CD4-positive, alpha-beta T cell (primary cell): ENCODE measurements at places on chromosomes 11 and 22. TPM values are rescaled to one million over a fixed set of nuclear protein-coding genes. Genes with fewer than 3 reads are reported as not detected.

DNA sequence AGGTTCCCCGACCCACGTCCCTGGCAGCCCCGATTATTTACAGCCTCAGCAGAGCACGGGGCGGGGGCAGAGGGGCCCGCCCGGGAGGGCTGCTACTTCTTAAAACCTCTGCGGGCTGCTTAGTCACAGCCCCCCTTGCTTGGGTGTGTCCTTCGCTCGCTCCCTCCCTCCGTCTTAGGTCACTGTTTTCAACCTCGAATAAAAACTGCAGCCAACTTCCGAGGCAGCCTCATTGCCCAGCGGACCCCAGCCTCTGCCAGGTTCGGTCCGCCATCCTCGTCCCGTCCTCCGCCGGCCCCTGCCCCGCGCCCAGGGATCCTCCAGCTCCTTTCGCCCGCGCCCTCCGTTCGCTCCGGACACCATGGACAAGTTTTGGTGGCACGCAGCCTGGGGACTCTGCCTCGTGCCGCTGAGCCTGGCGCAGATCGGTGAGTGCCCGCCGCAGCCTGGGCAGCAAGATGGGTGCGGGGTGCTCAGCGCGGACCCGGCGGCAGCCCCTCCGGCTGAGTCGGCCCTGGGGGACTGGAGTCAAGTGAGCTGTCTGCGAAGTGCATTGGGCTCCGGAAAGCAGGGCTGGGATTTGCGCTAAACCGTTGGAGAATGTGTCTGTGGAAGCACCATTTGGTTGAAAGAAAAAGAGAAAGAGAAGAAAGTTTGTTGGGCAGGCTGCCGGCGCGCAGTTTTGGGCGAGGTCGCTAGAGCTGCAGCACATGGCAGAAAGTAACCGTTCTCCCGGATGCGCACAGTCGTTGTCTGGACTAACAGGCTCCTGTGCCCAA is at the start of gene CD44:
Gene CD44 (plus strand): TSS at position 229 of the 779 bp plus-strand sequence. CDS start 133 bp downstream, at position 362.
- peak; percentile 92 for DNase-seq

DNA sequence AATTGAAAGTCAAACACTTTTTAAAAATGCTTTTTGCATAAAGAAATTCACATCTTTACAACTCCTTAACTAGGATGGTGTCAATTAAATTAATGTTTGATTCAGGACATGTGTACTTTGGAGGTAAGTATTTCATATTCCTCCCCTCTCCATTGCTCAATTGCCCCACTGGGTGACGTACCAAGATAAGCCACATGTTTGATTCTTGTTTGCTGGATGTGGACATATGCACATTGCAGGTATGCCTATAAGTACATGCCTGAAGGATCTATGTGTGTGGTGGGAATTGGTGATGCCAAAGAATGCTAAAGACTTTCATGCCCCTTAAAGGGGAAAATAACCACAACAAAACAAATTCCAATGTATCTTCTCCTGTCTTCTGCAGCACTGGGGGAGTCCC is 5.8 kb downstream of the CD44 start:
- no peak for DNase-seq

DNA sequence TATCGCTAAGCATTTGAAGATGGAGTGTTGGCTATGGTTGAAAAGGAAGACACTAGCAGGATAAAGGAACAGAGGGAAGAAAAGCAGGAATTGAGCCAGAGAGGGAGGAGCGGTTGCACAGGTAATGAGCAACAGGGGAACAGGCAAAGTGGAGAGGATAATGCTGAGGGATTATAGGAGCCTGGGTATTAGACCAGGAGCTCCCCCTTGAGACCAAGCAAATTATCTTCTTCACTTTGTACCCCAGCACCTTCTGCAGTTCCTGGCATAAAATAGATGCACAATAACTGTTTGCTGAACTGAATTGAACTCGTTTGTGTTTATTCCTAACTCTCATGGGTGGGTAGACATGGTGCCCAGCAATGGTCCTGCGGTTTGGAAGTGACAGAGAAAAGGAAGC is 54.6 kb upstream of the OR5P2 start:
- DNase-seq, result no peak

- DNase-seq, result no peak
Measured at GRCh38 chr22:44360668-44361381, 48.1 kb upstream of the SHISAL1 start.

GRCh38 chr11:123510579-123510905 is 80.5 kb downstream of the GRAMD1B start:
- no peak for DNase-seq

- DNase-seq, result no peak
Measured at GRCh38 chr11:128723531-128723930, 29.7 kb downstream of the FLI1 start.

DNA sequence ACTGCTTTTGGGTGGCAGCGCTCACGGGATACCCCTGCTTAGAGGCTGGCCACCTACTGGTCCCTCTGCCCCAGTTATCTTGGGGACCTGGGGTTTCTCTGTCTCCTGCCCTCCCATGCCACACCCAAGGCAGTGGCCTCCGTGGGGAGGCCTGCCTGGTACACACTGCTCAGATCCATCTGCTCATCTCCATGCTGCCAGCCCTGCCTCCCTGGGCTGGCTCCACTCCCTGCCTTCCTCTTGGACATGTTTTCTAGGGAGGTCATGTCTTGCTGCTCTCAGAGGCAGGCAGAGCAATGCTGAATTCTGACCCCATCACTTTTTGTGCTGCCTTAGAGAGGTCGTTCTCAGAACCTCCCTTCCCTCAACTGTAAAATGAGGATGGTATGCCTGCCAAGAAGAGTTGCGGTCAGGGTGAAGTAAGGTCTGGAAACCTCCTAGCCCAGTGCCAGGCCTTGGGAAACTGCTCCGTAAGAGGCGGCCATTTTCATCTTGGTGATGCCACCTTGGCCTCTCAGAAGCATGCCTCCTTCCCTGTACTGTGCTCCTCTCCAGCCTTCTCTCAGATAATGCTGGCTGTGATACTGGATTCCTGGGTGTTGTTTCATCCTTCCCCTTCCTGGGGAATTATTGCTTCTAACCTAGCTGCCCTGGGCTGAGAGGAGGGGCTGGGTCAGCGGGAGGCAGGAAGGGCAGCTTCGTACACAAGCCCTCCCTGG is 186.4 kb upstream of the ZBED5 start:
- no peak for DNase-seq

- DNase-seq, result no peak
Measured at GRCh38 chr11:4580124-4580523, 1.4 kb upstream of the OR52I2 start.

DNA sequence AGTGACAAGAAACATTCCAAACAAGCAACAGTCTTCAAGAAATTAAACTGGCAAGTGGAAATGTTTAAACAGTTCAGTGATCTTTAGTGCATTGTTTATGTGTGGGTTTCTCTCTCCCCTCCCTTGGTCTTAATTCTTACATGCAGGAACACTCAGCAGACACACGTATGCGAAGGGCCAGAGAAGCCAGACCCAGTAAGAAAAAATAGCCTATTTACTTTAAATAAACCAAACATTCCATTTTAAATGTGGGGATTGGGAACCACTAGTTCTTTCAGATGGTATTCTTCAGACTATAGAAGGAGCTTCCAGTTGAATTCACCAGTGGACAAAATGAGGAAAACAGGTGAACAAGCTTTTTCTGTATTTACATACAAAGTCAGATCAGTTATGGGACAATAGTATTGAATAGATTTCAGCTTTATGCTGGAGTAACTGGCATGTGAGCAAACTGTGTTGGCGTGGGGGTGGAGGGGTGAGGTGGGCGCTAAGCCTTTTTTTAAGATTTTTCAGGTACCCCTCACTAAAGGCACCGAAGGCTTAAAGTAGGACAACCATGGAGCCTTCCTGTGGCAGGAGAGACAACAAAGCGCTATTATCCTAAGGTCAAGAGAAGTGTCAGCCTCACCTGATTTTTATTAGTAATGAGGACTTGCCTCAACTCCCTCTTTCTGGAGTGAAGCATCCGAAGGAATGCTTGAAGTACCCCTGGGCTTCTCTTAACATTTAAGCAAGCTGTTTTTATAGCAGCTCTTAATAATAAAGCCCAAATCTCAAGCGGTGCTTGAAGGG is 6.0 kb downstream of the MALAT1 start:
- DNase-seq, result no peak

- DNase-seq, result no peak
Measured at GRCh38 chr11:30045921-30046577, 29.2 kb upstream of the KCNA4 start.

GRCh38 chr11:94767701-94768601 is at the start of gene AMOTL1:
Gene AMOTL1 (plus strand): TSS chr11:94768356. CDS start chr11:94768512, 156 bp downstream.
- no peak for DNase-seq

- DNase-seq, result no peak
Measured at GRCh38 chr11:36008584-36008983, 64.7 kb downstream of the LDLRAD3 start.

DNA sequence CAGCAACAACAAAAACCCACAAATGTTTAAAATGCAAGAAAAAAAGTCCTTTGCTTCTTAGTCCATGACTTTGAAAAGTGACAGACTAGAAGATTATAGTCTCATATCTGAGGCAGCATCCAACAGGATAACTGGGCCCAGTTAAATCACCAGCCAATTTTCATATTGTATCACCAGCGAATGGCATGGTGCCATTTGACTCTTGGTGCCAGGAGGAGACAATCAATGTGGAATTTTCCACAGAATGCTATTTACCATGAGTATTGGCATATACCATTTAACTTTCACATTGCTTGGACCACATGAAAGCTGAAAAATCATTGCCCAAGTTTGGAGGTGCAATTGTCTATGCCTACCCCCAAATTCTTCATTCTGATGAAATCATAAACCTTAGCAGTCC is 255.5 kb downstream of the TENM4 start:
- DNase-seq, result no peak

GRCh38 chr11:26062660-26063059 is 269.3 kb upstream of the ANO3 start:
- no peak for DNase-seq

DNA sequence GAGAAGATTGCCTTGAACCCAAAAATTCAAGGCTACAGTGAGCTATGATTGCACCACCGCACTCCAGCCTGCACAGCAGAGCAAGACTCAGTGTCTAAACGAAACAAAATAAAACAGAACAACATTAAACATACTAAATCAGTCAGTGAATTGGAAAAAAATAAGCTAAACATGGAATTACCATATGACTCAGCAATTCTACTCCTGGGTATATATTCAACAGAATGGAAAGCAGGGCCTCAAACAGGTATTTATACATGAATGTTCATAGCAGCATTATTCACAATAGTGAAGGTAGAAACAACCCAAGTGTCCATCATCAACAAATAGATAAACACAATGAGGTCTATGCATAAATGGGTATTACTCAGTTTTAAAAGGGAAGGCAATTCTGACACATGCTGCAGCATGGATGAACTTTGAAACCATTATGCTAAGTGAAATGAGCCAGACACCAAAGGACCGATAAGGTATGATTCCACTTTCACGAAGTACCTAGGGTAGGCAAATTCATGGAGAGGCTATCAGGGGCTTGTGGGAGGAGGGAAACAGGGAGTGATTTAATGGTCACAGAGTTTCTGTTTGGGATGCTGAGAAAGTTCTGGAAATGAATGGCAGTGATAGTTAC is 15.5 kb downstream of the NTM start:
- DNase-seq, result no peak

- DNase-seq, result no peak
Measured at GRCh38 chr11:67276781-67277230, 10.5 kb downstream of the GRK2 start.

- no peak for DNase-seq
Measured at GRCh38 chr22:32969502-32969901, 88.7 kb downstream of the SYN3 start.

GRCh38 chr11:96194581-96195374 is 148.2 kb downstream of the MAML2 start:
- DNase-seq, result no peak

- DNase-seq, result no peak
Measured at GRCh38 chr11:87154246-87154645, 116.5 kb downstream of the TMEM135 start.

The KDELR3 gene
- total RNA-seq, result not detected

The GTSE1 gene
- 0.89 TPM for total RNA-seq

The CRYBB3 gene
- not detected for total RNA-seq
